Naive B cell (primary cell): ENCODE measurements at places on chromosomes 16 and 17.

DNA sequence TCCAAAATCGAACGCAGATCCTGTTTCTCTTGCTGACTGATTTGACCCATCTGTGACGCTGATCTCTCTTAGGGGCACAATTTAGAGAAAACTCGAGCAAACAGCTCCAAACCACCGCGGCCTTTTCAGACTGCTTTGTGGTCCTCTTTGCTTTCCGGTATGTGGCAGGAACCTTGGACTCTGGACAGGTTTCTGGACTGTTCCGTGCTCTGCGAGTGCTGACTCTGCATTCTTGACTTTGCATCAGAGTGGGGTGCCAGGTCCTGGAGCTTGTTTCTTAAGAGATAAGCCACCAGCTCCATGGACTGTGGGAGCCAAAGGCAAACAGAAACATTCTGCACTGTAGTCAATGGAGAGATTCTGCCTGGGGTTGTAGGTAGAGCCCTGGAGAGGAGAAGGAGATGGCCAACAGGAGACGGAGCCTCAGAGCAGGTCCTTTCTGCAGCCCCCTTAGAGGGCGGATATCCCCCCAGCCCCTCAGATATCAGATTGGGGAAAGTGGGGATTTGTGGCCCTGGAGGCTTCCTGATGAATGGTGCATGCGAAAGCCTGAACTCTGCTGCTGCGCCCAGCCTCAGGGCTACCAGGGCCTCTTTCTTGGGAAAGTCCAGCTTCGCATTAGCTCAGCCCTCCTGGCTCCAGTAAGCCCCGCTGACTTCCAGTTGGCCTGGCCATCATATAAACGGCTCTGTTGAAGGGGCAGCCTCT, 65.6 kb downstream of the WIPI1 start:
- H3K4me1 ChIP-seq = no peaks in the 10 kb centered on the region
- peaks cover 8% of the 10 kb centered on the region for H3K36me3 ChIP-seq
- no peak for DNase-seq
- no peak overlapping the region for H3K27ac ChIP-seq
- H3K4me3 ChIP-seq = no peak overlapping the region

DNA sequence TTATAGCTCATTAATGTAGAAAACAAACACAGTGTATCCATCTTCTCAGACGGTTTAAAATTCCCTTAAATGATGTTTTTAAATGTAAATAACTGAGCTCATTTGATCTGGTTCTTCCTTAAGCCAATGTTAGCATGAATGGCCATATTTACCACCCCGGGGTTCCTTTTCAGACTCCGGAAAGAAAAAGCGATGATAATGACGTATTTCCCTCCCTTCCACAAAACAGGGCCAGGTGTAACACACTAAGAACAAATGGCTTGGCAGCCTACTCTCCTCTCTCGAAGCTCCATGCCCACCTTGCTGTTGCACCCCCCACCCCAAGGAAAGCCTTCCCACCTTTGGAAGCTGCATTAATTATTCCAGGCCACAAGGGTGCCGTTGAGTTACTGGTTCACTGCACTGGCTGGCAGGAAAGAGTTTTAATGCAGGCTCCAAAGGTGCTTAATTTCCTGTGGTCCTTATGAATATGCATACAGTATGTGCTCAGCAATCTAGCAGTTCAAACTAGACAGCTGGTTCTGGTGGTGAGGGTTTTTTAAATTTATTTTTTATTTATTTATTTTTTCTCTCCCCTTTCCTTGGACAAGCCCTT, 378.9 kb downstream of the WWOX start:
- H3K4me1 ChIP-seq = peaks cover 4% of the 10 kb centered on the region
- DNase-seq = no peak
- H3K36me3 ChIP-seq = no peaks in the 10 kb centered on the region
- no peaks in the 10 kb centered on the region for H3K27me3 ChIP-seq

GRCh38 chr16:70380919-70381603, 34.4 kb downstream of the DDX19A start:
- peaks cover 5% of the 10 kb centered on the region for H3K36me3 ChIP-seq
- peak overlapping the region; percentile 92 for H3K27ac ChIP-seq
- peak overlapping the region; percentile 98 for H3K4me3 ChIP-seq
- H3K4me1 ChIP-seq = peaks cover 8% of the 10 kb centered on the region

- peak overlapping the region; percentile 49 for H3K27ac ChIP-seq
- H3K4me3 ChIP-seq = no peak overlapping the region
- DNase-seq = no peak
- H3K27me3 ChIP-seq = peaks cover 16% of the 10 kb centered on the region
- no peaks in the 10 kb centered on the region for H3K36me3 ChIP-seq
Measured at GRCh38 chr16:10663146-10663545, 31.6 kb downstream of the TEKT5 start.

DNA sequence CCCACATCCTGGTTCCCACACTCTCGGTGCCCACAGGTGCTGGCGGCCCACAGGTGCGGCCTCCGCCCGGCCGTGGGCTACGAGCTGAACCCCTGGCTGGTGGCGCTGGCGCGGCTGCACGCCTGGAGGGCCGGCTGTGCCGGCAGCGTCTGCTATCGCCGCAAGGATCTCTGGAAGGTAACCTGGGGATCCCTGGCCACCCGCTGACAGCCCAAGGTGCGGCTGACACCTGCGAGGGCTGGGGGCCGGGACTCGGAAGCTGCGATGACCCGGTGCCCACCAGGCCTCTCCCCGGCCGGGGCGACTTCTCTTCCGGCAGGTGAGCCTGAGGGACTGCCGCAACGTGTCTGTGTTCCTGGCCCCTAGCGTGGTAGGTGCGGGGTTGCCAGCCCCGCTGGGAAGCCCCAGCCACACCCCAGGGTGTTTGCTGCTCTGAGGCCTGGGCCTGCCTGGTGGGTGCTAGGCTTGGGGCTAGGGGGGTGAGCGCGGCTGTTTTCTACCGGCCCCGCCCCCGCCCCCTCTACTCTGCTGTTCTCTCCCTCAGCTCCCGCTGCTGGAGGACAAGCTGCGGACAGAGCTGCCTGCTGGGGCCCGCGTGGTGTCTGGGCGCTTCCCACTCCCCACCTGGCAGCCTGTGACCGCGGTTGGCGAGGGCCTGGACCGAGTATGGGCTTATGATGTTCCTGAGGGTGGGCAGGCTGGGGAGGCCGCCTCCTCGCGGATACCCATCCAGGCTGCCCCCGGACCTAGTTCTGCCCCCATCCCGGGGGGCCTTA, 1.0 kb downstream of the ANTKMT start:
- peak overlapping the region; percentile 46 for H3K4me3 ChIP-seq
- H3K27me3 ChIP-seq = no peaks in the 10 kb centered on the region
- no peaks in the 10 kb centered on the region for H3K36me3 ChIP-seq
- no peak overlapping the region for H3K27ac ChIP-seq
- peaks cover 12% of the 10 kb centered on the region for H3K4me1 ChIP-seq
